ENCODE measurements at places on chromosomes 12 and 14. TPM values are rescaled to one million over a fixed set of nuclear protein-coding genes. Genes with fewer than 3 reads are reported as not detected.

DNA sequence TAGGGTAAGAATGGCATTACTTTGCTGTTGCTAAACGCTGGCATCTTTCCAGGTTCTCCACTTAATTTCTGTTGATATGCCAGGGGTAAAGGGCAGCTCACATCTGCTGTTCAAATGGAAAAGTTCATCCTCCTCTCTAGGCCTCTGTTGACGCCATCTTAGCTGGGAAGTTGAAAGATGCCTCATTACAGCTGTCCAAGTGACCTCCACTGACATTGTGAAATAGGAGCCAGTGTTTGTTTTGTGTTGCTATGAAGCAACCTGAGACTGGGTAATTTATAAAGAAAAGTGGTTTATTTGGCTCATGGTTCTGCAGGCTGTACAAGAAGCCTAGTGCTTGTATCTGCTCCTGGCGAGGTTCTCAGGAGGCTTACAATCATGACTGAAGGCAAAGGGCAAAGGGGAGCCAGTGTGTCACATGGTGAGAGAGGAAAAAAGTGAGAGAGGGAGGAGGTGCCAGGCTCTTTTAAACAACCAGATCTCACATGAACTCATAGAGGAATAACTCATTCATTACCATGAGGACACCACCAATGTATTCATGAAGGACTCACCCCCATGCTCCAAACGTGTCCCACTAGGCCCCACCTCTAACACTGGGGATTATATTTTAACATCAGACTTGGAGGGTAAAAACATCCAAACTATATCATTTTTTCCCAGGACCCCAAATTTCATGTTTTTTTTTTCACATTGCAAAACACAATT lies 3.2 kb upstream of the ADAM21 start:
- no peaks in the 10 kb centered on the region for H3K27me3 ChIP-seq
- no peaks in the 10 kb centered on the region for H3K36me3 ChIP-seq

DNA sequence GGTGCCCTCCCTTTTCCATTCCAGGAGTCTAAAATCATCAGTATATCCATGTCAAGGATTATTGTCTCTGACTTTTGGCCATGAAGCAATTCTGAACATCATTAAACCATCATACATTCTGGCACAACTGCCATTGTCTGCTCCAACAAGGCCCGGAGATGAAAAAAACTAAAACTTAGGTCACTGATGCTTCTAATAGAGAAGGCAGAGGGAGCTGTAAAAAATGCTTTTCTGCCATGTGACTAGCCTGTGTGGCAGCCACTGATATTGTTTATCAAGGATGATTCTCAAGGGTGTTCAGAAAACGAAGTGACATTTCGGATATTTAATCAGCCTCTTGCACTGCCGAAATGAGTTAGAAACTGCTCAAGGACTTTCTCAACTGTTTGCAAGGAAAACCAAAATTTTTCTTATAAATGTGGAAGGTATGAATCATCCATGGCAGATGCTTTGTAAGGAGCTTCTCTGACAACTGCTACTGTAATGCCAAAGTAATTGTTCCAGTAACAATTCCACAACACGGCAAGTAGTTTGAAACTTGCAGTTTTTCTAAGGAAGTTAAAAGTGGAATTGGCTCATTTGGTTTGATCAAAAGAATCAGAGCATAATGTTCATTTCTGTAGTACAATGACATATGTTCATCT lies 1076.5 kb upstream of the FLRT2 start:
- no peak for DNase-seq
- H3K36me3 ChIP-seq: no peaks in the 10 kb centered on the region
- peaks cover 8% of the 10 kb centered on the region for H3K4me1 ChIP-seq
- no peak overlapping the region for H3K27ac ChIP-seq

SMIM41 gene
- total RNA-seq: not detected

DNA sequence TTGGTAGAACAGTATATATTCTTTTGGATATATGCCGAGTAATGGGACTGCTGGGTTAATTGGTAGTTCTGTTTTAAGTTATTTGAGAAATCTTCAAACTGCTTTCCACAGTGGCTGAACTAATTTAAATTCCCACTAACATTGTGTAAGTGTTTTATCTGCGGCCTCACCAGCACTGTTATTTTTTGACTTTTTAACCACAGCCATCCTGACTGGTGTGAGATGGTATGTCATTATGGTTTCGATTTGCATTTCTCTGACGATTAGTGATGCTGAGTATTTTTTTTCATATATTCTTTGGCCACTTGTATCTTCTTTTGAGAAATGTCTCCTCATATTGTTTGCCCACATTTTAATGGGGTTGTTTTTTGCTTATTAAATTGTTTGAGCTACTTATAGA lies 357.4 kb downstream of the C12orf50 start:
- no peak overlapping the region for H3K4me3 ChIP-seq
- no peaks in the 10 kb centered on the region for H3K36me3 ChIP-seq
- no peak for DNase-seq
- no peak overlapping the region for H3K27ac ChIP-seq
- no peaks in the 10 kb centered on the region for H3K27me3 ChIP-seq

GRCh38 chr12:131511391-131511802 lies 199.5 kb upstream of the SFSWAP start:
- H3K36me3 ChIP-seq: no peaks in the 10 kb centered on the region
- DNase-seq: no peak
- H3K27ac ChIP-seq: no peak overlapping the region
- H3K4me3 ChIP-seq: no peak overlapping the region

DNA sequence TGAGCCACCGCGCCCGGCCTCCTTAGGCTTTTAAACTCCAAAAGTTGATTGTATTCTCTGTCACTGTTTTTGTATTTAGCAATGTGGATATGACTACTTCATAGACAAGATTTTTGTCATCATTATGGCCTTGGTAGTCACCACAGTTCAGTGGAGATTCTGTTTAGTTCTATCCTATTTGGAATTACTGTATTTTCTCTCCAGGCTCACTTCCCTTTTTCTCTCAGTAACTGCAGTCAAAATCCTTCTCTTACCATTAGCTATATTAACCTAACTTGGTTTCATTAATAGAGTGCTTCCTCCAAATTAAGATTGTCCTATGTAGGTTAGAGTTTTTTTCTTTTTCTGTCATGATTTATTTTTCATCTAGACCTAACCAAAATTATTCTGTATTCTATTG lies 283.9 kb downstream of the TMTC2 start:
- H3K4me1 ChIP-seq: peaks cover 3% of the 10 kb centered on the region
- H3K36me3 ChIP-seq: peaks cover 3% of the 10 kb centered on the region
- no peak overlapping the region for H3K27ac ChIP-seq
- no peaks in the 10 kb centered on the region for H3K27me3 ChIP-seq

DNA sequence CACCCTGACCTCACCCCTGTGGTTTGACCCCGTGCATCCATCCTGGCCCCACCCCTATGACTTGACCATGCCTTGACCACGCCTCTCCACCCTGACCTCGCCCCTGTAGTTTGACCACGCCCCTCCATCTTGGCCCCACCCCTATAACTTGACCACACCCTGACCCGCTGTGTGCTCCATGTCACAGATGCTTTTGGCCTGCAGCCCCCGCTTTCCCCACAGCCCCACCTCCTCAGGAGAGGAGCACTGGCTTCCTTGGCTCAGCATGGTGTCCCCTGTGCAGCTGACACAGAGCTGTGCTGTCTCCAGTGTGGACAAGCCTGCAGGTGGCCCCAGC lies 269.9 kb upstream of the SFSWAP start:
- no peaks in the 10 kb centered on the region for H3K4me1 ChIP-seq
- no peaks in the 10 kb centered on the region for H3K27me3 ChIP-seq
- H3K27ac ChIP-seq: no peak overlapping the region
- H3K4me3 ChIP-seq: no peak overlapping the region
- no peak for DNase-seq

LHX5 gene
- 48.4 TPM for total RNA-seq

- H3K4me3 ChIP-seq: no peak overlapping the region
- H3K27me3 ChIP-seq: no peaks in the 10 kb centered on the region
- H3K4me1 ChIP-seq: peaks cover 34% of the 10 kb centered on the region
- H3K27ac ChIP-seq: no peak overlapping the region
- no peaks in the 10 kb centered on the region for H3K36me3 ChIP-seq
Measured at GRCh38 chr14:69654116-69654515, 42.7 kb downstream of the SUSD6 start.

PSEN1 gene
- total RNA-seq: 55.3 TPM

DNA sequence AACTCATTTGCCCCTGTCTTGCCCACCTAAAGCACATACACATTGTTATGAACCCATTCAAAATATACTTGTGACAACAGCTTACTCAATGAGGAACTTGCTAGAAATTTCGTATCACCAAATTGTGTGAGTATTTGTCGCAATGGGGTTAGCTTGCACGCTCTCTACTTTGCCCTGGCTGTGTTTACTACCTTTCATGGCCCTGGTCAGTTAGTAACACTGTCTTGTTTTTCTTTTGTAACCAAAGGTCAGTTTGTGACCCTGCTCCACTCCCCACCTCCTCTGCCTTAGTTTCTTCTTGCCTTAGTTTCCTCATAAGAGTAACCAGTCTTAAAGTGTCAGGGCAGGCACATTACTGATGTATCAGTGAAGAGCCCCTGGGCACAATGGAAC lies 205.8 kb upstream of the EEA1 start:
- no peaks in the 10 kb centered on the region for H3K27me3 ChIP-seq
- H3K4me3 ChIP-seq: no peak overlapping the region
- DNase-seq: no peak
- peaks cover 16% of the 10 kb centered on the region for H3K4me1 ChIP-seq
- H3K36me3 ChIP-seq: no peaks in the 10 kb centered on the region
- no peak overlapping the region for H3K27ac ChIP-seq

WNT1 gene
- total RNA-seq: not detected
